ENCODE measurements at places on chromosomes 3 and 15.

DNA sequence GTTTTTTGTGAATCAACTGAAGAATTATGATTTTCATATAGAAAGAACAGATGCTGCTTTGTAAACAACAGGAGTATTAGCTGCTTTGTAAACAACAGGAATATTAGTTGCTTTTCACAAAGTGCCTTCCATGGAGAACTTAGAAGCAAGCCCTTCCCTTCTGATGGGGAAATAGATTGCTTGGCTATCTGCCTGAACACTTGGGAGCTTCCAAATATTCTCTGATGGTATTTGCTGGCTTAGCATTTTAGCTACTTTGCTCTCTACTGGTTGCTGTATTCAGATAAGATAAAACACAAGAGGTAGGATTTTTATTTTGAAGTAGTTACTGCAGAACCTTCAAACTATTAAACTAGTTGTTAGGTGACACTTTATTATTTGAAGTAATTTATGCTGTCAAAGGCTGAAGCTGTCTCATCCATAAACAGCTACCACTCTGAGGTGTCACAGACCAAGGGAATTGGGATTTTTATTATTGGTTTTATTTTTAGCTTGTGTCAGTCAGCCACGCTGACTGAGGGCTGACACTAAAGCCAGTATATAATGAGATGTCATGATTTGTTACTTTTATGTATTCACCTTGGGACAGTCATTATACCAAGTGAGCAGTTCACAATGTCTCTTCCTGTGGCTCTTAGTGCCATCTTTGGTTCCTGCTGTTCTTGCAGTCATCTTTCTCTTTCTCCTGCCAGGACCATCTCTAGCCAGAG, 50.0 kb downstream of the ZIC1 start:
- no peak for DNase-seq

DNA sequence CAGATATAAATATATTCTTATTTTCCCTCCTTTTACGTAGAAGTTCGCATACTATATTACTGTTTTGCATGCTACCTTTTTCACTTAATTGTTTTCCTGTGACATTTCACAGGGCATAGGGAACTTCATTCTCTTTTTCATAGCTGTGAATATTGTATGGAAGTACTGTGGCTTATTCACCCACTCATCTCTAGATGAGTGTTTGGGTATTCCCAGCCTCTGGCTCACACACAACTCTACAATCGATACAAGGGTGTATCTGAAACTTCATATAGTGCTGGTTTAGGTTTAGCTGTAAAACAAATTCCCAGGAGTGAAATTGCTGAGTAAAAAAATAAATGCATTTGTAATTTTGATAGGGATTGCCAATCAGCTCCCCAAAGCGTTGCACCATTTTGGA, 55.3 kb upstream of the MAGI1 start:
- DNase-seq = no peak

DNA sequence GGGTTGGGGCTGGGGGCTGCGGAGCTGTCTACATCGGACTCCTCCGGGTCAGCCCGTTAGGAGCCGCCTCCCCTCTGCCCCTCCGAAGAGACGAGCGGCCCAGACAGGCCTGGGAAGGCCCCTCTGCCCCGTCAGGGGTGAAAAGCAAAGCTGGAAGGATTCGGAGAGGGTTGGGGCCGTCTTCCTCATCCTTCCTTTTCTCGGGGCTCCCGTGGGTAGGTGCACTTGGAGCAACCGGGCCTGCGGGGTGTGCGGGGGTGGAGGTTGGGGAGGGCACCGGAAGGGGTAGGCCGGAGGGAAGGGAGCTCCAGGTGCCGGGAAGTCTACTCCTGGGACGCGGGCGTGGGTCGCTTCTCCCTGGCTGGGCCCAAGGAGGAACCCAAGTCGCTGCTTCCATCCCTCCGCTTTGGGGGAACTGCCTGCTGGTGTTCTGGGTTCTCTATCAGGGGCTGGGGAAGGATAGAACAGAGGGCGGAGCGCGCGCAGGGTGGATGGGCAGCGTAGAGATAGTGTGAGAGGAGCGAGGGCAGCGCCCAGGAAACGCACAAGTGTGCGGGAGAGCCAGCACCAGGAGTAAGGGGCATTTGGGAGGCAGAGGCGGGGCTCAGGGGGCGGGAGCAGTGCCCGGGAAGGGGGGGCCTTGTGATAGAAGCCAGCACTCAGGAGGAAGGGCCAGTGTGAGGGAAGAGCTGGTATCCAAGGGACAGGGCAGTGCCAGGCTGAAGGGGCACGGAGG, 590 bp downstream of the POLR2H start:
- DNase-seq = no peak

DNA sequence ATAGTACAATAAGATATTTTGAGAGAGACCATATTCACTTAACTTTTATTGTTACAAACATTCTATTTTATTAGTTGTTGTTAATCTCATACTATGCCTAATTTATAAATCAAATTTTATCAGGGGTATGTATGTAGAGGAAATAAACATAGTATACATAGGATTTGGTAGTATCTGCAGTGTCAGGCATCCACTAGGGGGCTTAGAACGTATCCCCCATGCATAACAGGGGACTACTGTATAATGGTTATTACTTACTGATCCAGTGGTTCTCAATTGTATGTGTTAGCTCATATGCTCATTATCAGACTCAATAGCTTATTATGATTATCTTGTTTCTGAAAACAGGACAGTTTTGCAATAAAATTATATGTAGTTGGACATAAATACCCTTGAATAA, 27.6 kb downstream of the CMC1 start:
- no peak for DNase-seq
